Peyer's patch (tissue), 4 donors: ENCODE measurements at places on chromosomes 1 and 21. TPM values are rescaled to one million over a fixed set of nuclear protein-coding genes. Genes with fewer than 3 reads are reported as not detected.
A peak's percentile ranks its signal among the peaks of the same experiment; 100 is the strongest.

DNA sequence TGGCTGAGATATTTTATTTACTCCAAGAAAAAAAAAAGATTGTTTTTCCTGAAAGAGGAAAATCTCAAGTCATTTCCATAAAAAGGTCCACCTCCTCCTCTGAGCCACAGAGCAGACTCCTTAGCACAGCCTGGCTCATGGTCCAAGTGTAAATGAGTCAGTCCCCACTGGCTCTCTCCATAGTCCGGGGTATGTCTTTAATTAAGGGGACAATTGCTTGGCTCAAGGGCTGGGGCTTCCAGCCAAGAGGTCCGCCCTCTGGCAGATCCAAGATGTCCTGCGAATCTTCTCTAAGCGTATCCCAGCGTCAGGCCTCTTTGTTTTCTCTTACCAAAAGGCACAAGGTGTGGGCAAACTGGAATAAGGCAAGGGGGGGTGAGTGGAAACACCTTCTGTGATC, 33.3 kb downstream of the FOXD2 start:
- H3K27ac ChIP-seq, result no peak overlapping the region
- no peaks in the 10 kb centered on the region for H3K4me1 ChIP-seq
- no peak overlapping the region for H3K4me3 ChIP-seq
- no peaks in the 10 kb centered on the region for H3K27me3 ChIP-seq
- H3K36me3 ChIP-seq, result no peaks in the 10 kb centered on the region
- no peak for DNase-seq

DNA sequence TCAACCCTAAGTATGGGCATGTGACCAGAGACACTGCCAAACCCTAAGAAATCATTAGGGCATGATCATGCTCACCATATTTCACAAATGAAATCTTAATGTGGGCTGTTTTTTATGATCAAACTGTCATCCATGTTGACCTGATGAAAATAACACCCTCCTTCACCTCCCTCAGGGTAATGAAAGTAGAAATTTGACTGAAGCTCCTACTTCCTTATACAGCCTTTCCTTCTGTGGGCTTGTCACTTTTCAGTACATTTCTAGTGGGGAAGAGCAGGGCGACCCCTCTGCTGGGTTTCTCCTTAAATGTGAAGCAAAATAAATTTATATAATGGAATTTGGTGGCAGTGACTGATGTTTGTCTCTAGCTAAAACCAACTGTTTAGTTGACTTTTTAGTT, 25.9 kb downstream of the IVNS1ABP start:
- peaks cover 14% of the 10 kb centered on the region for H3K36me3 ChIP-seq
- peaks cover 4% of the 10 kb centered on the region for H3K4me1 ChIP-seq
- no peak for DNase-seq
- no peak overlapping the region for H3K27ac ChIP-seq
- H3K27me3 ChIP-seq, result no peaks in the 10 kb centered on the region

GRCh38 chr1:156893048-156893953, at the start of gene PEAR1:
TSS of gene PEAR1 (plus strand) at chr1:156893718. CDS start at chr1:156903927, 10,209 bp downstream.
- no peak for DNase-seq
- peak within 1 kb of the TSS; percentile 54 for H3K27ac ChIP-seq
- peak within 1 kb of the TSS; percentile 48 for H3K4me3 ChIP-seq
- no peaks in the 10 kb centered on the region for H3K27me3 ChIP-seq
- H3K36me3 ChIP-seq, result no peaks in the 10 kb centered on the region

DNA sequence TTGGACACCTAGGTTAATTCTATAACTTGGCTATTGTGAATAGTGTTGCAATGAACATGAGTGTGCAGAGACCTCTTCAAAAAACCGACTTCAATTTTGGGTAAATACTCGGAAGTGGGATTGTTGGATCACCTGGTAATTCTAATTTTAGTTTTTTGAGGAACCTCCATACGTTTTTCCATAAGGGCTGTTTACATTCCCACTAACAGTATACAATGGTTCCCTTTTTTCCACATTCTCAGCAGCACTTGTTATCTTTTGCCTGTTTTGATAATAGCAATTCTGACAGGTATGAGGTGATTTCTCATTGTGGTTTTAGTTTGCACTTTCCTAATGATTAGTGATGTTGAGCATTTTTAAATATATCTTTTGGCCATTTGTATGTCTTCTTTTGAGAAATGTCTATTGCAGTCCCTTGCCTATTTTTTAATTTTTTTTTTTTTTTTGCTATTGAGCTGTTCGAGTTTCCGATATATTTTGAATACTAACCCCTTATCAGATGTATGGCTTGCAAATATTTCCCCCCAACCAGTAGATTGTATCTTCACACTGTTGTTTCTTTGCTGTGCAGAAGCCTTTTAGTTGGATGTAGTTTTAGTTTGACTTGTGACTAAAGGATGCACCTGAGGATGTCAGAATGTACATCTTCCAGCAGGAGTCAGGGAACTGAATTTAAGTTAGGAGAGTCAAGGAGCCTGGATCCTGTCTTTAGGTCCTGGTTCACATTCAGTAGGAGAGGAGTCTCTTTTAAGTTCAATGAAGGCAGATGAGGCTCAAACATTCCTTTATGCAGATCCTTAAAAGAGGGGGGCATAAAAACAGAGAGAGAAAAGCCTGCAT, 120.0 kb downstream of the S1PR1 start:
- DNase-seq, result no peak
- no peaks in the 10 kb centered on the region for H3K27me3 ChIP-seq
- no peaks in the 10 kb centered on the region for H3K4me1 ChIP-seq

Gene C1orf167
- total RNA-seq, result not detected

Gene S100A12
- not detected for total RNA-seq

Gene S100A1
- total RNA-seq, result not detected

- H3K36me3 ChIP-seq, result no peaks in the 10 kb centered on the region
- no peak overlapping the region for H3K4me3 ChIP-seq
- DNase-seq, result no peak
- H3K27ac ChIP-seq, result no peak overlapping the region
- H3K4me1 ChIP-seq, result peaks cover 3% of the 10 kb centered on the region
- H3K27me3 ChIP-seq, result no peaks in the 10 kb centered on the region
These were observed 32.4 kb upstream of the PPP1R15B start for GRCh38 chr1:204443871-204444581.

GRCh38 chr1:4276238-4276637, 376.2 kb upstream of the C1orf174 start:
- no peaks in the 10 kb centered on the region for H3K27me3 ChIP-seq
- no peaks in the 10 kb centered on the region for H3K4me1 ChIP-seq
- no peak for DNase-seq
- no peak overlapping the region for H3K27ac ChIP-seq
- no peaks in the 10 kb centered on the region for H3K36me3 ChIP-seq

DNA sequence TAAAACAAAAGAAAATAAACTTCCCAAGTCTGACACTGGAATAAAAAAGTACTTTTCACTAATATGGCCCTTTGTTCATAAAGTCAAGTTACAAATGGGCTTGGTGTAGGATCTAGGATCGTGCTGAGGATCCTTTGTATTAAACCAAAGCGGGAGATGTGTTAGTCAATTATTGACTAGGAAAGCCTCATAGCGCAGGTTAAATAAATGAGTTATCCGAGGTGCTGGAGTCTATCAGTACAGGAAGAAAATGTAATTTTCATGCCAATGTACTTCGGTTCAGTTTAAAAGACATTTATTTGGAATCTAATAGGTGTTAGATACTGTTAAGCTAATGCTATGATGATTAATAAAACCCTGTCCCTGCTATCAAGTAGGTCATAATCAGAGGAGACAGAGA, 101.8 kb downstream of the TNR start:
- no peaks in the 10 kb centered on the region for H3K4me1 ChIP-seq
- H3K4me3 ChIP-seq, result no peak overlapping the region
- no peak for DNase-seq
- H3K27me3 ChIP-seq, result no peaks in the 10 kb centered on the region
- no peaks in the 10 kb centered on the region for H3K36me3 ChIP-seq

GRCh38 chr21:27158967-27159366, 192.1 kb upstream of the ADAMTS5 start:
- no peak for DNase-seq
- no peaks in the 10 kb centered on the region for H3K4me1 ChIP-seq
- no peak overlapping the region for H3K4me3 ChIP-seq
- no peak overlapping the region for H3K27ac ChIP-seq
- H3K36me3 ChIP-seq, result no peaks in the 10 kb centered on the region
- H3K27me3 ChIP-seq, result no peaks in the 10 kb centered on the region

GRCh38 chr1:156067262-156067661, 6.3 kb downstream of the RAB25 start:
- H3K36me3 ChIP-seq, result no peaks in the 10 kb centered on the region
- no peak for DNase-seq
- H3K27me3 ChIP-seq, result no peaks in the 10 kb centered on the region
- no peak overlapping the region for H3K27ac ChIP-seq
- no peaks in the 10 kb centered on the region for H3K4me1 ChIP-seq

DNA sequence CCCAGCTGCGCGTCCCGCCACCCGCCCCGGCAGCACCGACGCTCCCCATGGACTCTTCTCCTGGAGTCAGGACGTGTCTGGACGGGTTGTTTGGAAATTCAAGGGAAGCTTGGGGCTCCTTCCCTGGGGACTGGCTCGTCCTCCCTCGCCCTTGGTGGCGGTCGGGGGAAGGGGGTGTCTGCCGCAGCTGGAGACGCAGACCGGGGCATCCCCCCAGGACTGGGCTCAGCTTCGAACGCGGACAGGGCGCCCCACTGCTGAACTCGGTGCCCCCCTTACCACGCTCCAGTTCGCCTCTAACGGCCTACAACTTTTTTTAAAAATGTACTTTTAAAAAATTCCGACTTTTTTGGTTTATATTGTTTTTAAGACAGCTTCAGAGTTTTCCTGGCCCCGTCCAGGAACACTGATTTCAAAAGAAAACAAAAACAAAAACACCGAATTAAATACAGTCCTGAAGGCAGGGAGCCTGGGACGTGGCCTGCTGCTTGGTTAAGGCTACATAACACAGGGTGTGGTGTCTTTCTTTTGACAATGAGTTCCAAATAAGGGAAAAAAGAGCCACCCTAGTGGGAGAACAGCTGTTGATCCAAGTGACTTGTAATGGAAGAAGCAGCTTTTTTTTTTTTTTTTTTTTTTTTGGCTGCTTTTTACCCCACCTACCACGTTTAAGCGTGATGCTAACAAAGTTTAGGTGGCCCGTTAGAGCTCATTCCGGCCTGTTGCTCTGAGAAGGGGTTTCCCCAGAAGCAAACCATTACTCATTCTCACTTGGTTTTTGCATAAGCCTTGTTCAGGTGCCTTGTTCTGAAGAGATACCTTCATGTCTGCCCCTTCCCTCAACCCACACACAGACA, 862 bp upstream of the DIPK1A start:
- H3K4me1 ChIP-seq, result no peaks in the 10 kb centered on the region
- H3K4me3 ChIP-seq, result peak overlapping the region; percentile 65
- peak; percentile 80 for DNase-seq

Gene UBXN11
- total RNA-seq, result 3.9 TPM

- DNase-seq, result no peak
- H3K36me3 ChIP-seq, result no peaks in the 10 kb centered on the region
- no peaks in the 10 kb centered on the region for H3K4me1 ChIP-seq
- H3K27ac ChIP-seq, result no peak overlapping the region
- no peaks in the 10 kb centered on the region for H3K27me3 ChIP-seq
These were observed 54.5 kb downstream of the PAPPA2 start for GRCh38 chr1:176517484-176517883.

DNA sequence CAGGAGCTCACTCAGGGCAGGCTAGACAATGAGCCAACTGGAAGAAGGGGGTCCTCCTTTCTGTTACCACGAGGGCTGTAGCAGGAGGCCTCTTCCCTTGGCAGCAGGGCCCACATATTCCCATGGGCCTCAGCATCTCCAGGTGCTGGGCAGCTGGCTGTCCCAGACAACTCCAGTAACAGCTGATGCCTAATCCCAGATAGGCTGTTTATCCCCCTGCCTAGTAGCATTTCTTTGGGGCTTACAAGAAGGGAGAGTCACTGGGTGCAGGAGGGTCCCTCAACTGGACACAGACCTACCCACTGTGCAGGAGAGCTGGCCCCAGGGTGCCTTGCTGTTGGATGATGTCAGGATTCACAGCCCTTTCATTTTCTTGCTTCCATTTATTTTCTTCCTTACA, 278.2 kb downstream of the DSCAM start:
- H3K36me3 ChIP-seq, result no peaks in the 10 kb centered on the region
- no peaks in the 10 kb centered on the region for H3K4me1 ChIP-seq
- H3K27ac ChIP-seq, result no peak overlapping the region
- no peak for DNase-seq
- H3K27me3 ChIP-seq, result no peaks in the 10 kb centered on the region
- H3K4me3 ChIP-seq, result no peak overlapping the region

DNA sequence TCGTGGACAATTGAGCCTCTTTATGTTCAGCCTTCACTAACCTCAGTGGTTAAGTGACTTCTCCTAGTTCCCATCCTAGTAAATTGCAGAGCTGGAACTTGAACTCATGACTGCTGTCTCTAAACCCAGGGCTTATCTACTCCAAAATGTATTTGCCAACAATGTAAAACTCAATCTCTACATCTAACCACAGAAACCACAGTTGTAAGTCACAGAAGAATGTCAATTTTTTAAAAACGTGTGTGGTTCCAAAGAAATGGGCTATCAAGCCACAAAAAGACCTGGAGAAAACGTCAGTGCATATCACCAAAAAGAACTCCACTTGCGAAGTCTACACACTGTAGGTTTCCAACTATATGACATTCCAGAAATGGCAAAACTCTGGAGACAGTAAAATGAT, 172.6 kb upstream of the HMCN1 start:
- no peak for DNase-seq
- H3K4me3 ChIP-seq, result no peak overlapping the region
- H3K4me1 ChIP-seq, result no peaks in the 10 kb centered on the region
- no peaks in the 10 kb centered on the region for H3K27me3 ChIP-seq

Gene CRYAA
- total RNA-seq, result not detected

Gene RAB42
- 6.6 TPM for total RNA-seq

Gene PTPN22
- 12.4 TPM for total RNA-seq

DNA sequence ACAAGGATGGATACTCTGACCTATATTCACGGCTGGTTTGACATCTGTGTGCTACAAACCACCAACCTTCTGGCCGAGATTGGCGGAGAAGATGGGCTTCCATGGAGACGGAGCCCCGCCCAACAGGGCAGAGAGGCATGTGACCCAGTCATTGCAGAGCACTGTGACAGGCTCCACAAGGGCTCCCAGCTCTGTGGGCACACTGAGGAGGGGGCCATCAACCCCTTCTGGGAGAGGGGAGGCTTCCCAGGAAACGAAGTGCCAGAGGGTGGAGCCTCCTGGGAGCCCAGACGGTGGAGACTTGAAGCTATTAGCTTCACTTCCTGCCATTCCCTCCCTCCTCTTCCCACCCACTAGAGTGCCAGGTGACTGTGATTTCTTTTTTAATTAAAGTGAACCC, 71.6 kb upstream of the IFFO2 start:
- H3K36me3 ChIP-seq, result no peaks in the 10 kb centered on the region
- H3K4me1 ChIP-seq, result no peaks in the 10 kb centered on the region
- no peak for DNase-seq
- H3K27me3 ChIP-seq, result no peaks in the 10 kb centered on the region
- no peak overlapping the region for H3K27ac ChIP-seq
- no peak overlapping the region for H3K4me3 ChIP-seq

GRCh38 chr1:174352117-174352516, 95.6 kb upstream of the GPR52 start:
- no peak overlapping the region for H3K4me3 ChIP-seq
- no peak for DNase-seq
- no peaks in the 10 kb centered on the region for H3K36me3 ChIP-seq

GRCh38 chr1:228804640-228805413, 69.5 kb downstream of the RHOU start:
- H3K27me3 ChIP-seq, result no peaks in the 10 kb centered on the region
- H3K27ac ChIP-seq, result peak overlapping the region; percentile 22
- no peak for DNase-seq

Gene PPCS
- total RNA-seq, result 82.5 TPM

GRCh38 chr1:8871539-8871935, 6.9 kb downstream of the ENO1 start:
- no peaks in the 10 kb centered on the region for H3K36me3 ChIP-seq
- no peak overlapping the region for H3K4me3 ChIP-seq
- no peak for DNase-seq
- H3K4me1 ChIP-seq, result peaks cover 9% of the 10 kb centered on the region

Gene GBP5
- total RNA-seq, result 14.0 TPM
